ENCODE measurements at places on chromosomes 3 and 15.
A peak's percentile ranks its signal among the peaks of the same experiment; 100 is the strongest.

GRCh38 chr15:78440375-78441373, 2.7 kb downstream of the IREB2 start:
- DNase-seq, result no peak

GRCh38 chr15:96345560-96346399, 15.3 kb downstream of the NR2F2 start:
- no peak for DNase-seq

DNA sequence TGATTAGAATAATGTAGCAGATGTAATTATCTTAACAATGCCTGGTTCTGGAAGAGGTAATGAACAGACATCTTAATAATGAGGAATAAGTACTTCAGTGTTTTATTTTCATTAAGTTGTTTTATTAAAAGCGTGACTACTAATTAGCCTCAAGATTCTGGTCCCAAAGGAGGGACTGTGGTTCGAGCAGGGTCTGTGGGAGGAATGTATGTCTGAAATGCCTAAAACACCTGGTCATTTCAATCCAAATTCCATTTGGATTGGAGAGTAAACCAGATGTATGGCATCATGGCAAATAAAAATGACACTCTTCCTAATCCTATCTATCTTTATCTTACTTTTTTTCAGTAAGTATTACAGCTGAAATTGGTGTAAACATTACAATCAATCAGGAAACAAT, 243.2 kb downstream of the PDZRN3 start:
- DNase-seq, result no peak

DNA sequence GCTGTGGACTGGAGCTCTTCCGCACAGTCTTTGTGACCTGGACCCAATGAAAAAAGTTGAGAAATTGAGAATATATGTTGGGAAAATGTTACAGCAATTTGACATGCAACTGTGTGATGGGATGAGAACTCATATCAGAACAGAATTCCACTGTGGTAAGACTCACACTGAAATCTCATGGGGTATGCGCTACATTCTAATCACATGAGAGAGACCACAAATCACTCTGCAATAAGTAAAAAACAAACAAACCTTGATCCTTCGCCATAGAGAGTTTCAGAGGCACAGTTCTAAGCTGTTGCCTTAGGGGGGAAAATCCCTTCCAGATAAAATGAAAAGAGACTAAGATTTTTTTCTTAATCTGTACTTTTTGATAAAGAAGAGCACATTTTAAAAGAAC, 37.3 kb downstream of the LMCD1 start:
- no peak for DNase-seq

DNA sequence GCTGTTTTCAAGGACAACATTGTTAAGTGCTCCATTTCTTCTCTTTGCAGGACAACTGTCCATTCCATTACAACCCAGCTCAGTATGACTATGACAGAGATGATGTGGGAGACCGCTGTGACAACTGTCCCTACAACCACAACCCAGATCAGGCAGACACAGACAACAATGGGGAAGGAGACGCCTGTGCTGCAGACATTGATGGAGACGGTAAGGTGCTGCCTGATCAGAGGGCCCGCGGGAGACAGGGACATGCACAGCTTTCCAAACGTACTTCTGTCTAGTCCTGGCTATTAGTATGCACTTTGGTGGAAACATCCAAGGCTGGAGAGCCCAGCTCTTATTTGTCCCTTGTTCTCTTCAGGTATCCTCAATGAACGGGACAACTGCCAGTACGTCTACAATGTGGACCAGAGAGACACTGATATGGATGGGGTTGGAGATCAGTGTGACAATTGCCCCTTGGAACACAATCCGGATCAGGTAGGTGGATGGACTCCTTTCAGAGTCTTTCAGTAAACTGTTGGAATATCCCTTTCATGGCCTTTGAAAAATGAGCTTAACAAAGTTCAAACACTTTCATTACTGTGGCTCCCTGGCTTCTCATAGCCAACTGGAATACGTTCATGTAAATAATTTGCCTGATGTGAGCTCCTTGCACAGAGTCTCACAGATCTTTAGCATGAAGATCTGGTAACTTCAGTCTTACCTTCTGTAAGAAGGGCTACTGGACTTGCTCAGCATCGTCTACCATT, 10.4 kb downstream of the THBS1 start:
- no peak for DNase-seq

DNA sequence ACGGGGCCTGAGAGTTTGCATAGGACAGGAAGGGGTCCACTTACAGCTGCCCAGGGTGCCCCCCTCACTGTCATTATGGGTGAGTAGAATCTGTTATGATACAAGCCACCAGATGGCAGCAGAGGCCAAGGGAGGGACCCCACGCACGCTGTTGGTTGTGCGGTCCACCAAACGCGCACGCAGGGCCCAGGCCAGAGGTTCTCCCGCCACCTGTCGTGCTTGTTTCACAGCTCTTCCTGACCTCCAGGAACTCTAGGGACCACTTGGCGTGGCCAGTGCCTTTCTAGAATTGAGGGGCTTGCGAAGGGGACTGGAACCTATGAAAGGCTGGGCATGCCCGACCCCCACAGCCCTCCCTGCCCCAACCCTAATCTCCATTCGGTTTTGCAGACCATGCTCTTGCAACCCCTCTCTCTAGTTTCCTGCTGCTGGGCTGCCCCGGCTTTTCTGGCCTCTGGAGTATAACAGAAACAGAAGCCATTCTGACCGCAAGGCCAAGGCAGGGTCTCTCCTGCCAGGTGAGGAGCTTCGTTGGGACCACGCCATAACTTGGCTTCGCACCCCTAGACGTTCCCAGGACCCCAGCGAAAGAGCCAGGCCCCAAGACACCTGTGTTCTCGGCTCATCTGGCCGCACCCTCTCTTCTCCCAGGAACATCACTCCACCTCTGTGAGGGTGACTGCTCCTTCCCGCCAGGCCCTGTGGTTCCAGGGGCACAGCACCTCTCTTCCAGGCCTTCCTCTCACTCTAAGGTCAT, 46.0 kb downstream of the ALDH1L1 start:
- no peak for DNase-seq

GRCh38 chr3:186708983-186709679, 8.0 kb upstream of the KNG1 start:
- no peak for DNase-seq

GRCh38 chr15:67824197-67824968, 926 bp upstream of the SKOR1 start:
- no peak for DNase-seq

GRCh38 chr3:80553211-80553610, 785.4 kb upstream of the ROBO1 start:
- no peak for DNase-seq

DNA sequence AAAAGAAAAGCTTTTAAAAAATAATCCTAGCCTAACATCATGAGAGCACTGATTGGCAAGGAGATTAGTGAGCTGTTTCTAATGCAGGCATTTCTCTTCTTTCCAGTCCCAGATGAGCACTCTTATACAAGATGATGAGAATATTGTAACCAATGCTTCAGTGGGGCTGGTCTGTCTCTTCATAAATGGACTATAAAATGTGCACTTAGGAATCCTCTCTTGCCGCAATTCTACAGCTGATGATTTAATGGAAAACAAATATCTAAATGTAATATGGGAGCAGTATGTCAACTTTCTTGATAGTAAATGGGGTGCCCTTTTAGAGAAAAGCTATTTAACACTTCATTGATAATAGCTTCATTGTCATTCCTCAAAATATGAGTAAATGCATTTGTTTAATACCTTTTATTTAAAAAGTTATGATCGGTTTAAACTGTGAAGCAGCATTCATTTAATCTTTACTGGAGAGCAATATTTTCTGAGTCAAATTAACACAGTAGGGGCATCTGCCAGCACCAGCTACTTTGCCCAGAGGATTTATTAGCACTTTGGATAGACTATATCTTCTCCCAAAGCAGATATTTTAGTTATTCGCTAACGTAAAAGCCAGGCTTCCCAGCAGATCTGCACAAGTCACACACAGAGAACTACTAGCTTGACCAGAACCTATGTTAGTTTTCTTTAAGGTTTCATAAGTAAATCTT, 985.9 kb downstream of the DIPK2A start:
- no peak for DNase-seq

- no peak for DNase-seq
Measured at GRCh38 chr15:73914145-73914544, 12.1 kb upstream of the LOXL1 start.

- DNase-seq, result no peak
Measured at GRCh38 chr15:80618685-80619400, 76.3 kb upstream of the ABHD17C start.

DNA sequence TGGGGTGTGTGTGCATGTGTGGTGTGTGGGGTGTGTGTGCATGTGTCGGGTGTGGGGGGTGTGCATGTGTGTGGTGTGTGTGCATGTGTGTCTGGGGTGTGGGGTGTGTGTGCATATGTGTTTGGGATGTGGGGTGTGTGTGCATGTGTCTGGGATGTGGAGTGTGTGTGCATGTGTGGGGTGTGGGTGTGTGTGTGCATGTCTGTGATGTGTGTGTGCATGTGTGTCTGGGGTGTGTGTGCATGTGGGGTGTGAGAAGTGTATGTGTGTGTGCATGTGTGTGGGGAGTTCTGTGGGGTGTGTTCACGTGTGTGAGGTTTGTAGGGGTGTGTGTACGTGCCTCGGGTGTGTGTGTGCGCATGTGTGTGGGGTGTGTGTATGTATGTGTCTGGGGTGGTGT, 6.7 kb upstream of the OCA2 start:
- no peak for DNase-seq

DNA sequence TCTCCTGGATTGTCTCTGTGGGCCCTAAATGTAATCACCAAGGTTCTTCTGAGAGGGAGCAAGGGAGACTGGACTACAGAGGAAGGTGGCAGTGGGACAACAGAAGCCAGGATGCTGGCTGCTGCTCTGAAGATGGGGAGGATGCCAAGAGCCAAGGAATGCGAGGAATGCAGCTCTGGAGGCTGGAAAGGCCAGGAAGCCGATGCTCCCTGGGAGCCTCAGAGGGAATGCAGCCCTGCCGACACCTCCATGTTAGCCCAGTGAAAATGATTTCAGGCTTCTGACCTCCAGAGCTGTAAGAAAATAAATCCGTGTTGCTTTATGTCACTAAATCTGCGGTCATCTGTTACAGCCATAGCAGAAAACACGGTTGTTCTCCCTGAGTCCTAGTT, 44.1 kb downstream of the UMPS start:
- DNase-seq, result no peak

- no peak for DNase-seq
Measured at GRCh38 chr3:146746190-146746589, 141.0 kb upstream of the PLSCR5 start.

GRCh38 chr15:41013691-41014414, 60.6 kb downstream of the CHAC1 start:
- peak; percentile 80 for DNase-seq

DNA sequence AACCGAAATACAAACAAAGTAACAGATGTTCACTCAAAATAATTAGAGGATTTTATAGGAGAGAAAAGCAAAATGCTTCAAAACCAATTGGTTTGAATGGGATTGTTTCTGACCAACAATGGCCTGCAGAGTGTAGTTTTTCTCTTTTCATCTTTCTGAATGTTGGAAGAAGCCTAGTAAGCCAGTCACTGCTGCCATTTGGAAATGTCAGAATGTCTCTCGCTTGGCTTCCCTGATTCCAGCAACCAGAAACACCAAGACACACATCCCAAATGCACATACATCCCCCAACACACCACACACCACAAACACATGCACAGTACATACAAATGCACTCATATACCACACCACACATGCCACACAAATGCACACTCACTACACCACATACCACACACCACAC, 403.4 kb downstream of the OCA2 start:
- DNase-seq, result no peak
